ENCODE measurements at places on chromosomes 5 and 9. TPM values are rescaled to one million over a fixed set of nuclear protein-coding genes. Genes with fewer than 3 reads are reported as not detected.
A peak's percentile ranks its signal among the peaks of the same experiment; 100 is the strongest.

The IL17B gene
- total RNA-seq, result 51.7 TPM

DNA sequence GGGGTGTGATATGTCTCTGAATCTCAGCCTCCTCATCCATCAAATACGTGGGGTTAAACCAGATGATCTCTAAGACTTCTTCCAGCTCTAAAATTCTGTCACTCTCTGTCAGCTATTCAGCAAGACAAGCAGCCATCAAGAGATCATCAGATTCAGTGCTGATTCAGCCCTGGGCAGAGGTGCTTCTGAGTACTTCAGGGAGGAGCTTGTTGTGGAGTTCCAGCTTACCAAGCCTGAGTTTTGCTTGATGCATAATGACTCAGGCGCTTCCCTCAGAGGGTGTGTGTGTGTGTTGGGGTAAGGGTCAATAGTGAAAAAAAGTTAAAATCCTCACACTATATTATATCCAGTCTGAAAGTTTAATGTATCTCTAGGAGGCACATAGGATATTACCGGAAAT, 29.6 kb upstream of the TAF1L start:
- DNase-seq, result no peak

GRCh38 chr5:164373876-164374275, 868.5 kb downstream of the MAT2B start:
- no peak for DNase-seq

DNA sequence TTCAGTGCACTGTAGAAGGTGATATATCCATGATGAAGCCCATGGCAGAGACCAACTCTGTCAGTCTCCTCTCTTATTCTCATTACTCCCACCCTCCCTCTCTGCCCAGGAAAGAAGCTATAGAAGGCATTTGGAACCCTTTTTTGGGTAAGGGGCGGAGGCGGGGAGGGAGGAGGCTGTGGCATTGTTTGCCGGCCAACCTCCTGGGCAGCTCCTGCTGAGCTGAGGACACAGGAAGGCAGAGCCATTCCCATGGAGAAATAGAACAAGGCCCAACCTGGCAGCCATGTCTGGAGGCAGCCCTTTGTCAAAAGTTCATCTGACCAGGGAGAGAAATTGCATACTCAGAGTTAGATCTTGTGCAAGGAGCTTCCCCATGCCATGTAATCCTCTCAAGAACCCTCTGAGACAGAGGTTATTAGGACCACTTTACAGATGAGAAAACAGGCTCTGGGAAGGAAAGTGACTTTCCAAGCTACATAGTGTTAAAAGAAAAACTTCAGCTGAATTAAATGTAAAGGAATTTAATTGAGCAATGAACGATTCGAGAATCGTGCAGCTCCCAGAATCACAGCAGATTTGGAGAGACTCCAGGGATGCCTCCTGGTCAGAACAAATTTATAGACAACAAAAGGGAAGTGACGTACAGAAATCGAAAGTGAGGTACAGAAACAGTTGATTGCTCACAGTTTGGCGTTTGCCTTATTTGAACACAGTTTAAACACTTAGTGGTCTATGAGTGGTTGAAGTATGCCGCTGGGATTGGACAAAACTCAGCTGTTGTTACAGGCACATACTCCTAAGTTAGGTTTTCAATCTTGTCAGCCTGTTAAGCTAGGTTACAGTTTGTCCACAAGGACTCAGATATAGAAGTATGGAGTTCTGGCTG, 158.6 kb downstream of the MELK start:
- DNase-seq, result no peak

GRCh38 chr9:79284081-79284480, 287.7 kb upstream of the TLE4 start:
- DNase-seq, result no peak

DNA sequence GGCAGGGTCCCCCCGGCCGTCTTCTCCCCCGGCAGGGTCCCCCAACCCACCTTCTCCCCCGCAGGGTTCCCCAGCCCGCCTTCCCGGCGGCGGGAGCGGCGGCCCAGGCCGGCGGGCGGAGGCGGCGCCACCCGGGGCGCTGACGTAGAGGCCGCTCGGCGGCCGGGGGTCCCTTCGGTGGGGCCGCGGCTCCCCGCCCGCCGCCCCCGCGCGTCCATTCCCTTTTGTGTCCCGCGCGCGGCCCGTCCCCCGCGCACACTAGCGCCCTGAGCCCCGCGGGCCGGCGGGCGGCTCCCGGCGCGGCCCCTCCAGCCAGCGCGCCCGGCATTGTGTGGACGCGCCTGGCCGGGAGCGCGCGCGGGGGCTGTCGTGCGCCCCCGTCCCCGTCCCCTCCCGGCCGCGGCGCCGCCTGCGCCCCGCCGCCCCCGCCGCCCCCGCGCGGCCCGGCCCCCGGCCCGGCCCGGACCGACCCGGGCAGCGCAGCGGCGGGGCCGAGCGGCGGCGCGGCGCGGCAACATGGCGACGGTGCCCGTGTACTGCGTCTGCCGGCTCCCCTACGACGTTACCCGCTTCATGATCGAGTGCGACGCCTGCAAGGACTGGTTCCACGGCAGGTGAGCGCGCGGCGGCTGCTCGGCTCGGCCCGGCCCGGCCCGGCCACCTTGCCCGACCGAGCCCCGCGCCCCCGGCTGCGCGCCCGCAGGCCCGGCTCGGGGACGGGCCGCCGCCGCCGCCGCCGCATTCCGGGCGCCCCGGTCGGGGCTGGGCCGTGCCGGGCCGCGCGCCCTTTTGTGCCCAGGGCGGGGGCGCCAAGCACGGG, at the start of gene PHF2:
TSS of gene PHF2 (plus strand) at position 327 of the 820 bp plus-strand sequence. CDS start at position 517, 190 bp downstream.
- DNase-seq, result no peak

GRCh38 chr5:62938927-62939326, 360.3 kb downstream of the LRRC70 start:
- no peak for DNase-seq

- DNase-seq, result no peak
Measured at GRCh38 chr5:3845230-3845629, 249.6 kb downstream of the IRX1 start.

DNA sequence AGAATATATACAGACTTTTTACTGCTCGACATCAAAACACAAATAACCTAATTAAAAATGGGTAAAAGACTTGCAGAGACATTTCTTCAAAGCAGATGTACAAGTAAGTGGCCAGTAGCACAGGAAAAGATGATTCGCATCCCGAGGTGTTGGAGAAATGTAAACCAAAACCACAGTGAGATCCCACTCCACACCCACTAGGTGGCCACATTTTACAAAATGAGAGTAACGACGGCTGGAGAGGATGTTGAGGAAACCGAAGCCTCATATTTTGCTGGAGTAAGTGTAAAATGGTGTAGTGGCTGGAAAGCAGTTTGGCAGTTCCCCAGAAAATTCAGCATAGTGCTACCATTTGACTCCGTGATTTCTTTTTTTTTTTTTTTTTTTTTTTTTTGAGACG, 21.3 kb upstream of the GBGT1 start:
- DNase-seq, result peak; percentile 67

- DNase-seq, result no peak
Measured at GRCh38 chr5:117131048-117131679, 556.5 kb upstream of the SEMA6A start.

DNA sequence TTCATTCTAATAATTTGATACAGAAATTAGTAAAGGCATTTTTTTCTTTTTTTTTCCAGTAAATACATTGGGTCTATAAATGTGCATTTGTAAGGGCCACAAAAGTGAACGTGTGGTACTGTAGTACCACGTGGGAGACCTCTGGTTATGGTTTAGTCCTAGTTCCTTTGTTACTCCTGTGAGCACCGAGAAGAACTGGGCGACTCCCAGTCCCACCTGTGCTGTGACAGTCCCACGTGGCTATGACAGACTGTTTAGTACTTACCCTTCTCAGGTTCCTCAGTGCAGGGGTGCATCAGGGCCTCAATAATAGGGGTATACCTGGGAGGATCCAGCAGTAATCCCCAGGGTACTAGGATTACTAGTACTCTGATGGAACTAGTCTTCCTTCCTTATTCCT, 49.3 kb downstream of the LRRC70 start:
- no peak for DNase-seq

- DNase-seq, result no peak
Measured at GRCh38 chr9:126297661-126298060, 29.0 kb upstream of the MVB12B start.

The RNF20 gene
- total RNA-seq, result 59.2 TPM

All from sciatic nerve (tissue), 2 donors.